ENCODE measurements at places on chromosomes 5 and 9.

DNA sequence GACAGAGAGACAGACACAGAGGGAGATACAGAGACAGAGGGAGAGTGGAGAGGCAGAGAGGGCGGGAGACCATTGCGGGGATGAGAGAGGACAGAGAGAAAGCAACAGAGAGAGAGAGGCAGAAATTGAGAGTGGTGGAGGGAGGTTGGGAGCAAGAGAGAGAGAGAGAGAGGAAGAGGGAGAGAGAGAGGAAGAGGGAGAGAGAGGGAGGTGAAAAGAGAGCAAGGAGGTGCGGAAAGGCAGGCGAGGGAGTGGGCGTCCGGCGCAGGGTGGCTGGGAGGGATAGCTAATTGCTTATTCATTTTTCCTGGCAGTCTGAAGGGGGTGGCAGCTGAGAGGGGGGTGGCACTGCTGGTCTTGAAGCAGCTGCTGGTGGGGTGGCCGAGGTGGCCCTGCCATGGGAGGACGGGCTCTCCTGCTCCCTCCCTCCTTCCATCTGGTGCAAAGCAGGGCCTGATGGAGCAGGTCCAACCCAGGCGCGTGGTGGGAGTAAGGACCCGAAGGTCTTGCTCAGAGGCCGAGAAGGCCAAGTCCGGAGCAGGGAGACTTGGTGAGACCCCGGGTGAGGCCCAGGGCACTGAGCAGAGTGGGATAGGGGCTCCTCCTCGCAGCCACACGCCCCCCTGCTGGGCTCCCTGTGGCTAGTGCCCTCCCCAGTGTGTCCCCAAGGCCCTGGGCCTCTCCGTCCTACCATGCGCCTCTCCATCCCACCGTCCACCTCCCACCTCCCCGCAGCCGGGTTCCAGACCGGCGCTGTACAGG lies 25.3 kb upstream of the RNU6ATAC start:
- no peak for DNase-seq

- DNase-seq, result no peak
These were observed 294.5 kb downstream of the ARHGAP26 start for GRCh38 chr5:143064676-143065075.

DNA sequence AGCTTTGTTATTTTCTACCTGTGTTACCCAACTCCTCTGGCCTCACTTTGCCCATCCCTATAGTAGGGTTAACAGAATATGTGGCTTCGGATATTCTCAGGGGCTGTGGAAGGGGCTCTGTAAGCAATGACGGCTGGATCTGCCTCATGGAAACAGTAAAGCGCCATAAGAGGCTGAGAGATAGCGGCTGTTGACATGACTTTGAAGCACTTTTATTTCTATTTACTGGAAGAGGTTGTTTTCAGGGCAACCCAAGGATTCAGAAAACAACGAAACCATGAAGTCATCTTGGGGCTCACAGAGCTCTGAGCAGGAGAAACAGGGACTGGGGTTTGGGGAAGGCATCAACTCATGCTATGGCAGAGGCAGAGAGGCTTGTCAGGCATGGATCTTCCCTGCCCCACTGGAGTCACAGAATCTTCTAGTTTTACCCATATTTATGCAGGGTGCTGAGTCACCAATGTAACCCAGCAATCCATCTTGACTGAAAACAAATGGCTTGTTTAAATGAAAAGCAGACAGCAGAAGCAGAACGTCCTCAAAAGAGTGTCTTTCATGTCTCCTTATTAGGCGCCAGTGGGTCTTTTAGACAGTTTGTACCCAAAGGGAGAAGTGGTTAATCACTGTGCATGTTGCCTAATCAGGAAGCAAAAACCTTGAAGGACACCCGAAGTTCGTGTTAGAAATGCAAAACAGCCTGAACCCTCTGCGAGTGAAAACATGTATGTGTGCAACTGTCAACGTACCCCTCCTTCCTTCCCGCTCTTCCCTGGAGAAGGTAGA lies 113.0 kb downstream of the COL23A1 start:
- no peak for DNase-seq

DNA sequence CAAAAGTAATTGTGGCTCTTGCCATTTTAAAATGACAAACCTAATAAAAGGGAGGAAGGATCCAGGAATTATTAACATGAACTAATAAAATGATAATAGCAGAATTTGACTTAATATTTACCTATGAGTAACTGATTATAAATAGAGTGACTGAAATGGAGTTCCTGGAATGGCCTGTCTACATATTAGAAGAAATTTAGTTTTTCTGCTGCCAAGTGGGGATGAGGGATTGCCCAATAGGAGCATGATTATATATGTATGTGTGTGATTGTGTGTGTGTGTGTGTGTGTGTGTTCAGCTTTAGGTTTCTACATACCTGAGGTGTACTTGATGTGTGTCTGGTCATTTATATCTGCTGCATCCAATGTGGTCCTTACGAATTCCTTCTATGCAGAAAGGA lies 36.6 kb upstream of the ITGA1 start:
- no peak for DNase-seq
